ENCODE measurements at places on chromosomes 3 and 15. TPM values are rescaled to one million over a fixed set of nuclear protein-coding genes. Genes with fewer than 3 reads are reported as not detected.

GRCh38 chr3:14461006-14461747 is 58.8 kb downstream of the SLC6A6 start:
- H3K27ac ChIP-seq = no peak overlapping the region
- no peak for DNase-seq
- H3K36me3 ChIP-seq = peaks cover 99% of the 10 kb centered on the region
- H3K4me1 ChIP-seq = peaks cover 12% of the 10 kb centered on the region

GRCh38 chr3:34073961-34074360 is 275.5 kb downstream of the PDCD6IP start:
- no peak overlapping the region for H3K4me3 ChIP-seq
- no peaks in the 10 kb centered on the region for H3K36me3 ChIP-seq
- no peak overlapping the region for H3K27ac ChIP-seq
- no peak for DNase-seq
- no peaks in the 10 kb centered on the region for H3K4me1 ChIP-seq

GRCh38 chr15:89863918-89864317 is 29.9 kb downstream of the AP3S2 start:
- DNase-seq = no peak
- no peak overlapping the region for H3K4me3 ChIP-seq
- H3K27ac ChIP-seq = no peak overlapping the region
- H3K36me3 ChIP-seq = peaks cover 43% of the 10 kb centered on the region
- no peaks in the 10 kb centered on the region for H3K4me1 ChIP-seq

DNA sequence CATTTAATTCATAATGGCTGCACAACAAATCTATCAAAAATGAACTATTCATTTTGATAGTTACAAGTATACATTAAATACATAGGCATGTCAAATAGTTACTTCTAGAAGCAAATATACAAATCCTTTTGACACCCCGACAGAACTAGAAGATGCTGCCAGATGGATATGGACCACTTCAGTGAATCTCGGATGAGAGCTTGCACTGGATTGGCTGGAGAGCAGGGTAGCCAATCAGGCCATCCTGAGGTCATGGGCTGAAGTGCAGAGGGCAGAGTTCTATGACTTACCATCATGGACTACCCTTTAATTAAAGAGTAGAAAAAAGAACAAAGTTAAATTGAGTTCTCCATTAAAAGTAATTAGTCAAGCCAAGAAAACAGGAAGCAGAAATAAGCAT is 8.3 kb downstream of the CCNL1 start:
- no peak overlapping the region for H3K4me3 ChIP-seq
- peaks cover 9% of the 10 kb centered on the region for H3K4me1 ChIP-seq
- peaks cover 100% of the 10 kb centered on the region for H3K36me3 ChIP-seq
- peak; percentile 34 for DNase-seq
- H3K27ac ChIP-seq = no peak overlapping the region
- no peaks in the 10 kb centered on the region for H3K27me3 ChIP-seq

DNA sequence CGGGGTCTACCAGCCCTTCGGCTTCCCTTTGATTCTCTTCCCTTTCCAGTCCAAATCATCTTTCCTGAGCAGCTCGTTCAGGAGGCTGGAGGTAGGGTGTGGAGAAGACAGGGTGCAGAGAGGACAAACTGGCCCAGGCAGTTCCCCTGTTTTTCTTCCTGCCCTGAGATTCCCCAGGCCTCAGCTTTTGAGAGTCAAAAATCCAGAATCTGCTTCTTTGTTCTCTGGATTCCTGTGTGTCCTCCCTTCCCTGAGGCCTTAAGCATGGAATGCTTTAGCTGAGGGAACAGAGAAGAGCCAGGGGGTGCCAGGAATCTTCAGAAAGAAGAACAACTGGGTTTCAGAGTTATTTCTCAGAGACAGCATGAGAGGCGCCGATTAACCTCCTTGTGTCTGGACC is 26.7 kb upstream of the LRTM1 start:
- no peaks in the 10 kb centered on the region for H3K27me3 ChIP-seq

DNA sequence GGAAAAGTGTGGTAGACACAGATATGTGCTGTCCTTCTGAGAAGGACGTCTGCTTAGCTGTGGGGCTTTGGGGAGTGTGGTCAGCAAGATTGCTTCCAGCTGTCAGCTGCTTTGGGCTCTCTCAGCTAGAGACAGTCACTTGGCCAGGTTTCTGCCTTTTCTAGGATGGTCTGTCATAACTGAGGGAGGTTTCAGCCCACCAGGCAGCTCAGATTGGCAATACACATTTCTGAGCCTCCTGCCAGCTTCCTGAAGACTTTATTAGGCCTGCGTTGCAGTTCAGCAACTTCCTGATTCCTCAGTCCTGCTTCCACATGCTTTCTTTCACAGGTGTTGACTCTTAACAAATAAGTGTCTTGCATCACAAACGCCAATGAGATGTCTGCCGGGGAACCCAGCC is 286.5 kb downstream of the SQOR start:
- DNase-seq = no peak
- H3K4me3 ChIP-seq = no peak overlapping the region
- no peaks in the 10 kb centered on the region for H3K27me3 ChIP-seq
- no peaks in the 10 kb centered on the region for H3K4me1 ChIP-seq

- no peaks in the 10 kb centered on the region for H3K4me1 ChIP-seq
- H3K4me3 ChIP-seq = no peak overlapping the region
- DNase-seq = no peak
- H3K27me3 ChIP-seq = no peaks in the 10 kb centered on the region
Measured at GRCh38 chr3:157830556-157831236, 275.5 kb downstream of the SHOX2 start.

GRCh38 chr3:191455257-191455952 is 5.6 kb upstream of the PYDC2 start:
- no peaks in the 10 kb centered on the region for H3K27me3 ChIP-seq
- H3K27ac ChIP-seq = no peak overlapping the region
- no peak overlapping the region for H3K4me3 ChIP-seq
- no peaks in the 10 kb centered on the region for H3K4me1 ChIP-seq

GRCh38 chr3:151214459-151214858 is 11.4 kb upstream of the GPR171 start:
- no peaks in the 10 kb centered on the region for H3K4me1 ChIP-seq
- no peaks in the 10 kb centered on the region for H3K27me3 ChIP-seq
- no peaks in the 10 kb centered on the region for H3K36me3 ChIP-seq
- H3K27ac ChIP-seq = no peak overlapping the region

DNA sequence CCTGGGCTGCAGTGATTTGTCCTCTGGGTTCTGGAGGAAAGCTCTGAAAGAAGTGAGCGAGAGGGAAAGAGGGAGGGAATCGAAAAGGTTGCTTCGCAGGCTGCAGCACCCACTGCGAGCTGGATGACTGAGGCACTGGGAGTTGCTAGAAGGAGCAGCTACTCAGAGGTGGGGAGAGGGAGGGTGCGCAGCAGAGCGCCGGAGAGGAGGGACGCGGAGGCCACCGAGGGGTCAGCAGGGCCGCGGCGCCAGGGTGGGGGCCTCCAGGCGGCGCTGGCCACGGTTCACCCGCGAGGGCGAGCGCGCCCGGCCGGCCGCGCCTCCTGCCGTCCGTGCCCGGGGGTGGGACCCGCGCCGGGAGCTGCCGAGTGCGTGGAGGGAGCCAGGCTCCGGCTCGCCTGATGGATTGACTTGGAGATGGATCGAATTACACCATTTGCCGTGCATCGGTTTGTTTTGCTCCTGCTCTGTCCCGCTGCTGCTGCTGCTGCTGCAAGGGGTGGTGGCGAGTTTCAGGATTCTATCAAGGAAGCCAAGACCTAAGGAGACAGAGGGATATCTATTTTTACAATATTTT is at the start of gene SEMA6D:
Gene SEMA6D, plus strand, starts transcription at position 470 of the 577 bp plus-strand sequence. CDS start 42,294 bp downstream, outside the sequence.
- H3K4me1 ChIP-seq = no peaks in the 10 kb centered on the region
- no peak within 1 kb of the TSS for H3K4me3 ChIP-seq
- no peak within 1 kb of the TSS for H3K27ac ChIP-seq
- no peaks in the 10 kb centered on the region for H3K36me3 ChIP-seq
- H3K27me3 ChIP-seq = no peaks in the 10 kb centered on the region

GRCh38 chr3:72220946-72221345 is 436.0 kb upstream of the PROK2 start:
- H3K36me3 ChIP-seq = no peaks in the 10 kb centered on the region
- H3K27me3 ChIP-seq = no peaks in the 10 kb centered on the region
- H3K4me1 ChIP-seq = peaks cover 13% of the 10 kb centered on the region
- H3K4me3 ChIP-seq = no peak overlapping the region
- no peak overlapping the region for H3K27ac ChIP-seq

- H3K27me3 ChIP-seq = no peaks in the 10 kb centered on the region
- DNase-seq = no peak
- no peak overlapping the region for H3K4me3 ChIP-seq
- no peaks in the 10 kb centered on the region for H3K4me1 ChIP-seq
Measured at GRCh38 chr3:173479301-173479700, 81.8 kb downstream of the NLGN1 start.

The RCN2 gene
- 33.6 TPM for total RNA-seq

DNA sequence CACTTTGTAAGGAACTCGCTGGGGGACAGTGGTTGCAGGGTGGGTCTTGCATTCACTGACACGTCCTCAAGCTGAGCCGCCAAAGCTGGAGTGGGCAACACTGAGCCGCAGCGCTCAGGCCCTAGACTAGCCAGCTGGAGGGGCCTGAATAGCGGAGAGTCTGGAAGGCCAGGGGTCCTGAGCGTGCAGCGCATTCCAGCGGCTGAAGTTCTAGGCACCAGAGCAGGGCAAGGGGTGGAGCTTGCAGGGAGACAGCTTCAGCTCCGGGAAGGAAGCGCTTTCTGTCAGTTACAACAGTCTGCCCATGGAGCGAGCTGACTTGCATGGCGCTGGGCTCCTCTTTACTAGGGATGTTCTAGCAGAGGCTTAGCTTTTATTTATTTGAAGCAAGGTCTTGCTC is 2.7 kb downstream of the MAP6D1 start:
- H3K4me3 ChIP-seq = no peak overlapping the region
- DNase-seq = no peak
- H3K4me1 ChIP-seq = peaks cover 4% of the 10 kb centered on the region

GRCh38 chr3:62159709-62160092 is 213.6 kb downstream of the FEZF2 start:
- no peak for DNase-seq
- H3K4me1 ChIP-seq = no peaks in the 10 kb centered on the region
- no peaks in the 10 kb centered on the region for H3K36me3 ChIP-seq
- no peak overlapping the region for H3K4me3 ChIP-seq

DNA sequence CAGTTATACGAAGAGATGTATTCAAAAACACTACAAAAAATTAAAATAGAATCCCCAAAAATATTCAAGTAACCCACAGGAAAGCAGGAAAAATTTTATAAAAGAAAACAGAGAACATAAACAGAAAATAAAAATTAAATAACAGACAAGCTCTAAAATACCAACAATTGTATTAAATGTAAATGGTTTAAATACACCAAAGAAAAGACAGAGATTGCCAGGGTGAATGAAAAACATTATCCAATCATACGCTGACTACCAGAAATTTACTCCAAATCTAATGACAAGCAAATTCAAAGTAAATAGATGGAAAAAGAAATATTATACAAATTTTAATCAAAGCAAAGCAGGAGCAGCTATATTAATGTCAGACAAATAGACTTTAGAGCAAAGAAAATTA is 103.6 kb downstream of the BOC start:
- H3K4me3 ChIP-seq = no peak overlapping the region
- H3K27me3 ChIP-seq = no peaks in the 10 kb centered on the region
- no peaks in the 10 kb centered on the region for H3K4me1 ChIP-seq
- H3K36me3 ChIP-seq = no peaks in the 10 kb centered on the region
- no peak for DNase-seq

DNA sequence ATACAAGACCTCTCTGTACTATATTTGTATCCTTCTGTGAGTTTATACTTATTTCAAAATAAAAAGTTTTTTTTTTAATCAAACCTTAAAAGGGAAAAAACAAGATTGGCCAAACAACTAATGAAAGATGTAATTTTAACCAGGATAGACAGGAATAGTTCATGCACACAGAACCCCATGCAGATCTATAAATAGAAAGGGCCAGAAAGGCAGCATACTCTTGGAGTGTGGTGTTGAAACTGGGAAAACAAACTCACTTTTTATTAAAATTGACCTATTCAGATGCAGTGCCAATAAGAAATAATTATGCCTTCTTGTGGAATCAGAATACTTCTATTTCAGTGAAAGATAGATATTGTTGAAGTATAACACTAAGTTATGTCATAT is 204.6 kb downstream of the PLCL2 start:
- no peaks in the 10 kb centered on the region for H3K36me3 ChIP-seq
- no peak overlapping the region for H3K27ac ChIP-seq
- no peaks in the 10 kb centered on the region for H3K4me1 ChIP-seq
- peaks cover 10% of the 10 kb centered on the region for H3K27me3 ChIP-seq

The FBN1 gene
- total RNA-seq = 0.86 TPM

DNA sequence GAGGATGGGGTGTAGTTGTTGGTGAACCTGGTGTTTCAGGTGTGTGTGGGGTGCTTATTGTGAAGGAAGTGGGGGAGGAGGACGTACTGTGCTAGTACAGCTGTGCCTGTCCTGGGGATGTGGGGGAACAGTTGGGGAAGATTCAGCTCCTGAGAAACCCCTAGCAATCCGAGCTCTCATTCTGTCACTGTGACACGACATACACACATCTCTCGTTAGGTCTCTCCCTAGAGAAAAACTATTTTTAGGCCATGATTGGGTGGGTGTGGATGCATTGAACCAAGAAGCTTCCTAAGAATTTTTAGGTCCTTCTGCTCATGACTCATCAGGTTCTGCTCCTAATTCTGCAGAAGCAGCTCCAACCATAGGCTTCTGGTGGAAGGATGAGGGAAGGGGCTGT is 54.3 kb downstream of the SLC30A4 start:
- H3K27me3 ChIP-seq = peaks cover 11% of the 10 kb centered on the region
- H3K4me3 ChIP-seq = no peak overlapping the region
- H3K4me1 ChIP-seq = no peaks in the 10 kb centered on the region
- no peak for DNase-seq
- H3K36me3 ChIP-seq = no peaks in the 10 kb centered on the region
- no peak overlapping the region for H3K27ac ChIP-seq

DNA sequence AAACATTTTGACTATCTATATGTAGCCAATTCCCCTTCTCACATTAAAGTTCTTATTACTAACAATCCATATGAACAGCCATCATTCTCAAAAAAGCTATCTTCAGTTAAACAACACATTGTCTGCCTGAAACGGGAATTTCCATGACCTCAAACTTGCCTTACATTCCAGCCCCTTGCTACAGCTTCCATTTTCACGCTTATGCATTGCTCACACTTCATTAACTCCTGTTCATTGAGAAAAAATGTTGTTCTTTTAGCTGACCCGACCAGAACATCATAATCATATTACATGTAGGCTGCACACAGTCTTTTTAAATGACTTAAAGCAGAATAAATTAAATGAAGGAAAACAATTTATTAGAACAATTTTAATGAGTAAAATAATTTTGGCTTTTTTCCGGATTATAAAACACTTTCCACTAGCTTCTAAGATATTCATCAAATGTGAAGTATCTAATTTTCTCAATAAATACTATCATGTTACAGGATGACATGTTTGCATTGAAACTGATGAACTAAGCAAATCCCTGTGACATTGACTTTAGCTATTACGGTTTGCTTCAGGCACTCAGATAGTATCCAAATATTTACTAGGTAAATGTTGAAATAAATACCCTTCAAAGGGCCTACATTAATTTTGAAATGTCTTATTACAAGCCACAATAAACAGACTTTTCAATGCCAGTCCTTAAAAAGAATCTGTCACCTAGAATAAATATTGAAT is 49.9 kb downstream of the P3H2 start:
- no peaks in the 10 kb centered on the region for H3K27me3 ChIP-seq
- H3K4me3 ChIP-seq = no peak overlapping the region
- DNase-seq = no peak
- H3K4me1 ChIP-seq = no peaks in the 10 kb centered on the region
- H3K27ac ChIP-seq = no peak overlapping the region
